Mesenteric fat pad (tissue), 1 donor: ENCODE measurements at places on chromosomes 3 and 15. TPM values are rescaled to one million over a fixed set of nuclear protein-coding genes. Genes with fewer than 3 reads are reported as not detected.

DNA sequence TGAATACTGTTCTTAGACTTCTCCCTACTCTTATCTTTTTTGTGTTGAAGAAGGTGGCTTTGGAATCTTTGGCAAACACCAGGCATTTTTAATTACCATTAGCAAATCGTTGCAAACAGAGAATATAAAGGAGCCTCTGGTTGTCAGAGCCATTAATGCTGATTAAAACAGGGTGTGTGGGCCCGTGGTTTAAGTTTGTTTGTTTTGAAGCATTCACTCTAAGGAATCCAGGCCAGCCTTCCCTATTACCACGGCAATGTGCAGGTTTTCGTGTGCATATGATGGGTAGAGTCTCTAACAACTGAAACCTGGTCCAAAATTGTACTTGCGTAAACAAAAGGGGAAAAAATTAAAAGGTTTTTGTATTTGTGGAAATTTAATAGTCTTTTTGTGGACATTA lies 141.2 kb upstream of the GMNC start:
- DNase-seq = no peak

DNA sequence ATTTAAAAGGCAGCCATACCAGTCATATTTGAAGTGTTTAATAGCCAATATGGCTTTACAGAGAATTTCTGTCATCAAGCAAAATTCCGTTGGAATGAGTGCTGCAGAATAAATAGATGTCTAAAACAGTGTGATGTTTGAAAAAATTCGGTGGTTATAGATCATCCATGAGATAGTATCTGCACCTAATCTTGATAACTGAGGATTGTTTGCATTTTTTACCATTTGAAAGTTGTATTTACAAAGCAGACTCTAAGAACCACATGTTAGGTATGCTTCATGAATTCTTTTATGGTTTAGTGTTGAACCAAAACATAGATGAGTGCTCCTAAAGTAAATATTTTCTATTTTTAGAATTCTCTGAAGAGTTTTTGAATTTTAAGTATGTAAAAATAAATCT lies 476.1 kb downstream of the NAALADL2 start:
- DNase-seq = no peak

DNA sequence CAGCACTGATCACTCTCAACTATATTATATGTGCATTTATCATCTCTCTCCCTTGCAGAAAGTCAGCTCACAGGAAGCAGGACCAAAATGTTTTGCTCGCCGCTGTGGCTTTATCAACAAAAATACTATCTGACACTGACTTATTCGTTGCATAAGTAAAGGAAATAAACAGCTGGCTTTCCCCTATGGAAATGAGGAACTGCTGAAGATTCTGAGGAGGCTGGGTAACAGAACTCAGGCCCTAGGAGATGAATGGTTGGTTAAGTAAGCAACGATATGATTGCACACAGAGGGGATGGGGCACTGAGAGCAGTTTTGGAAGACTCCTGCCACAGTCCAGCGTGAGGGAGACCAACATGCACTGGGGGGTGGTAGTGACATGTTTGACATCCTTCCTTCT lies 181.1 kb downstream of the STT3B start:
- no peak for DNase-seq

DNA sequence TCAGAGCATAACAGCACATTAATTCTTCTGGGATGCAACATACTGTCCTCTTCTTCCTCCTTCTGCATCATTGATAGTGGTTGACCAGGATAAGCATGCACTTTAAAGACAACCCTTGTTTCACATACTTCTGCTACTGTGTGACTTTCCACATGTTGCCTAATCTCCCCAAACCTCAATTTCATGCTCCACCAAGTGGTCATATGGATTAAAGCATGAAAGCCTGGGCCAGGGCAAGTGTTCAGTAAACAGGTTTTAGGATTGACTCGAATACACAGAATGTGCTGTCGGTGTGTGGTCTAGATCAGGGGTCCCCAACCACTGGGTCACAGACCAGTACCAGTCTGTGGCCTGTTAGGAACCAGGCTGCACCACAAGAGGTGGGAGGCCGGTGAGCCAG lies 22.5 kb upstream of the BFSP2 start:
- DNase-seq = no peak

DNA sequence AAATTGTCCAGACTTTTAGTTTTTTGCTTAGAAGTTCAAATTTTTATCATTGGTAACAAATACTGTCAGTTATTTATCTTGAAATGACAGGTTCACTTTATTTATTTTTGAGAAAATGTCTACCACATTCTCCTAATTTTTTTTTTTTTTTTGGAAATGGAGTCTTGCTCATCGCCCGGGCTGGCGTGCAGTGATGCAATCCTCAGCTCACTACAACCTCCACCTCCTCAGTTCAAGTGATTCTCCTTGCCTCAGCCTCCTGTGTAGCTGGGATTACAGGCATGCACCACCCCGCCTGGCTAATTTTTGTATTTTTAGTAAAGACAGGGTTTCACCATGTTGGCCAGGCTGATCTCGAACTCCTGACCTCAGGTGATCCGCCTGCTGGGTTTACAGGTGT lies 16.1 kb upstream of the EBLN2 start:
- no peak for DNase-seq

GRCh38 chr15:38854506-38854905 lies 289.9 kb upstream of the RASGRP1 start:
- no peak for DNase-seq

Gene CLEC3B
- 217 TPM for total RNA-seq

GRCh38 chr3:183028416-183028815 lies 48.1 kb upstream of the DCUN1D1 start:
- DNase-seq = no peak

DNA sequence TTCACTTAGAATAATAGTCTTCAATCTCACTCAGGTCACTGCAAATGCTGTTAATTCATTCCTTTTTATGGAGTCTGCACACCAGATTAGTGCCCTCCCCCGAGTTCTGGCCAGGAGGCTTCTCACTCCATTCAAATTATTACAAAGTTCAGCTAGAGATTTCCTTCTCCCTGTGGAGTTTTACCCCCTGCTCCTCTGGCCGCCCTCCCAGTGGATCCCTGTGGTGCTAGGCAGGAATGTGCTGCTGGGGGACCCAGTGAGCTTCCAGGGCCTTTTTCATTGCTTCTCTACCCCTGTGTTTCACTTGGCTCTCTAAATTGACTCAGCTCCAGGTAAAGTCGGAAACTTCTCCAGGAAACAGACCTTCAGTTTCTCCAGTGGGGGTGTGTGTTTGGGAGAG lies 42.7 kb upstream of the CD200R1L start:
- no peak for DNase-seq

DNA sequence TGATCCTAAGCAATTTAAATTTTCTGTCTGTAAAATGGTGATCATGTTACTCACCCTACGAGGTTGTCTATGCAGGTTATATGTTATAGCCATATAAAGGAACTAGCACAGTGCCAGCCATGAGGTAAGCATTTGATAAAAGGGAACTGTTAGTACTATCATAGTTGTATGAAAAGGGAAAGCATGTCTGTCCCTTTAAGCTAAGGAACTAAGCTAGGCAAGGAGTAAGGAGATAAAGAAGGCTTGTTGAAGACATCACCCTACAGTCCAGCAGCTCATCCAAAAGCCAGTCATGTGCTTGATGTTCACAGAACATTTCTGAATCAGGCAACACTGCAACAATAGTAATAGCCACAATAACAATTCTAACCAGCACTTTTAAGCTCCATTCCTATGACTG lies 243.9 kb downstream of the ZBTB20 start:
- no peak for DNase-seq

DNA sequence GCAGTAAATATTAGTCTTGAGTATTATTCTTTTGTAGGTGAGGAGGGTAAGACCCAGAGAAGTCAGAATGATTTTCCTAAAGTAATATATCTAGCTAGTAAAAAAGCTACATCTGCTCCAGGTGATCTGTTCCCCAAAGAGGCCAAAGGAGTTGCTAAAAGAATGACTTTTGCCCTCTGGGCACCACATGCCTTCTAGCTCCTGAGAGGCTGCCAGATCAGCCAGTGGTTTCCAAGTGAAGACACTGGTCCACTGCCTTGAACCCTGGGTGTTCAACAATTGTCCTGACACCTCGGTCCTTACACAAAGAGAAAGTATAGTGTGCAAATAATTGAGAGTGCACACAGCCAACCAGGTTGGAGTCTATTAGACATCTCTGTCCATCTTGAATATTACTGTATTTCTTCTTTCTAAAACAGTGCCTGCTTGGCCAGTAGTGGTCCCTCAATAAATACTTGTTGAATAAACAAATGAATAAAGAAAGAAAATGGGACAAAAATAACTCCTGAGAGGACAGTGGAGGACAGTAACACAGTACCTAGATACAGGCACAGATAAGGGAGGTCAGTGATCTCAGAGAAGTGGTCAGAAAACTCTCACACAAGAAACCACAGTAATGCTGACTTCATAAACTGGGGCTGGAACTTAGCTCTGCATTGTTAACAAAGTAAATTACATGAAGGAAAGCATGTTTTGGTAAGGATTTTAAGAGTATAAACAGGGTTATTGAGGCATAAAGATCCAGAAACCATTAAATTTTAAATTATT lies 56.6 kb upstream of the CSTA start:
- DNase-seq = no peak

GRCh38 chr15:70112074-70112395 lies 14.3 kb upstream of the TLE3 start:
- DNase-seq = no peak

- DNase-seq = no peak
Observed at GRCh38 chr15:78047761-78048627, 29.5 kb downstream of the TBC1D2B start.

Gene MIX23
- total RNA-seq = 22.0 TPM
